CD4-positive, alpha-beta T cell treated with Interleukin-17A for 1 hour (primary cell): ENCODE measurements at places on chromosomes 2 and 18.

DNA sequence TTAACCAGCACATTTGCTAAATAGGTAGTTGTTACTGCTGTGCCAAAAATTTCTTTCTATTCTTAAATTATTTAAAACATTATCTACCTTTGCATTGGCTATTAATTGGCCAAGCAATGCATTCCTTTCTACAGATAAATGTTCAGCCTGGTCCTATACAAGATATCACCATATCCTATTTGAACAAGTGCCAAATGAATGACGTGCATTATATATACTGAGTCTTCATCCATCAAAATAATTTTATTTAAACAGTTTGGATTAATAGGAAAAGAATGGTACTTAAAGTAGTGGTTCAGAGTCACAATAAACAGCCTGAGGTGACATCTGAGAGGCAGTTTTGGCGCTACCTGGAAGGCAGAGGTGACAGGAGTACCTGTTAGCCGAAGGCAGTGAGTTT, 230.1 kb upstream of the EPAS1 start:
- DNase-seq, result no peak

DNA sequence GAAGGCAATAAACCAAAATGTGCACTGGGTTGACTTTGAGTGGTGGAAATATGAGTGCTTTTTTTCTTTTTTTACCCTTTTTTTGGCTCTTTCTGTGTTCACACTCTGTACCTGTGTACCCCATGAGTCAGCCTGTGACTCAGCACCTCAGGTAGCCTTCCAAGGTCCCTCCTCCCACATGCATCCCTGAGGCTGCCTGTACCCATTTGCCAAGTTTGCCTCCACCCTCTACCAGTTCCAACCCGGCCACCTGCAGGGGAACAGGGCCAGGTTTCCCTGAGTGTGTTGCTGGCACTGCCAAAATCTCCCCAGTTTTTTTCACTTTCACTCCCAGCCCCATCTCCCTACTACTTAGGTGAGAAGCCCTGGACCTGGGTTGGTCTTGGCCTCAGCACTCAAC, 14.0 kb downstream of the CXCR1 start:
- no peak for DNase-seq

DNA sequence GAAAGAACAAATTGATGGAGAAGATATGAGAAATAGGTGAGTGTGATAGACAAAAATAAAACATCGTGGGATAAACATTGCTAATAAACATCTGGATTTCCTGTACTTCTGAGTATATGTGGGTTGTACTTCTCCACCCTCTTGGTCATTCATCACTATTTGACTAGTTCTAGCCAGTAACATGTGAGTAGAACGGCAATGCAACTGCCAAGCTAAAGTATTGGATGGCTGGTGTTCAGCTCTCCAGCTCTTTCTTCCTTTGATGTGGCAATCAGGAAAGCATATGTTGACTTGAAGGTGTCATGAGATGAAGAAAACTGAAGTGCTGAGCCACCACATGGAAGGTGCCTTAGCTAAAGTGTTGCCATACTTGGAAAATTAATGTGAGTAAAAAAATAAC, 144.9 kb downstream of the SCG2 start:
- DNase-seq, result no peak

- no peak for DNase-seq
Measured at GRCh38 chr2:208466920-208467298, 60.3 kb downstream of the PTH2R start.

DNA sequence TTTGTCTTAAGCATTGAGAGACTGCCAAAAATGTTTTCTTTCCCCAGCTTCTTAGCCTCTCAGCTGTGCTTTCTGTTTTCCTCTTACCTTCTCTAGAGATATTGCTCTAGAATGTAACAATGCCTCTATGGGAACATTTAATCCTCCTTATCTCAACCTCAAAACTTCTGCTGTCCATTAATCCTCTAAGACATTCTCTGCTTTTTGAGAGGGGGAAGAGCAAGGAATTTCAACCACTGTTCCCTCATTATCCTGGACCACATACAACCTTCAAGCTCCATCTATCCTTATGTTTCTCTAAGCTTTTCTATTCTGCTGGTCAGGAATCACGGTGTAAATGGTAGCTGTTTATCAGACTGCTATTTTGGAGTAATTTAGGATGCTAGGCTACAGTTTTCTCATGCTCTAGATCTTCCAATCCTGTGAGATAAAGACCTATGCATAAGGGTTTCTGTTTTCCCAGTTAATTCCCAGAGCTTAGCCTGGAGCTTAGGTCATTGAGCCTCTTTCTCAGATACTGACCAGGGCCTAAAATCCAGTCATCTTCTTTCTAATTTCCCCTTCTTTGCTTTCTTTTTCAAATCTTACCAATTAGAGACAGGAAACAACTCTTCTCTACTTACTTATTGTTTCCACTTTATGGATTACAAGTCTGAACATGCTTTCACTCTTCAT, 282.0 kb downstream of the CALCRL start:
- no peak for DNase-seq

- DNase-seq, result no peak
Measured at GRCh38 chr18:59323931-59324622, 5.6 kb upstream of the CPLX4 start.

DNA sequence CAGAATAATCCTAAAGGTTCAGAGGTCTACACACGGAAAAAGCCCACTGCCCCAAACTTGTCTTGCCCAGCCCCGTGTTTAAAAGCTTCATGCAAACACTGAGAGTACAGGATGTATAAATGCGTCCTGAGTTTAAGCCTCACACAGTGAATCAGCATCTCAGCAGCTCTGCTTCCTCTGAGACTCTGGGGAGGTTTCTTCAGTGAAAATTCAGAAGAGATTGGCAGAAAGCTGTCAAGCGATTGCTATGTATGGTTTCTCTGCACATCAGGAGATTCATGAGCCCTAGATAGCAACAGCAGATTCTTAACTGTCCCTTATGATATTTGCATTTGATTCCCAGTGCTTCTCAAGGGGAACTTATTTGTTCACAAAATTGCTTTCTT, 27.1 kb downstream of the CRACDL start:
- DNase-seq, result no peak

GRCh38 chr2:513981-514706, 163.1 kb downstream of the TMEM18 start:
- no peak for DNase-seq

DNA sequence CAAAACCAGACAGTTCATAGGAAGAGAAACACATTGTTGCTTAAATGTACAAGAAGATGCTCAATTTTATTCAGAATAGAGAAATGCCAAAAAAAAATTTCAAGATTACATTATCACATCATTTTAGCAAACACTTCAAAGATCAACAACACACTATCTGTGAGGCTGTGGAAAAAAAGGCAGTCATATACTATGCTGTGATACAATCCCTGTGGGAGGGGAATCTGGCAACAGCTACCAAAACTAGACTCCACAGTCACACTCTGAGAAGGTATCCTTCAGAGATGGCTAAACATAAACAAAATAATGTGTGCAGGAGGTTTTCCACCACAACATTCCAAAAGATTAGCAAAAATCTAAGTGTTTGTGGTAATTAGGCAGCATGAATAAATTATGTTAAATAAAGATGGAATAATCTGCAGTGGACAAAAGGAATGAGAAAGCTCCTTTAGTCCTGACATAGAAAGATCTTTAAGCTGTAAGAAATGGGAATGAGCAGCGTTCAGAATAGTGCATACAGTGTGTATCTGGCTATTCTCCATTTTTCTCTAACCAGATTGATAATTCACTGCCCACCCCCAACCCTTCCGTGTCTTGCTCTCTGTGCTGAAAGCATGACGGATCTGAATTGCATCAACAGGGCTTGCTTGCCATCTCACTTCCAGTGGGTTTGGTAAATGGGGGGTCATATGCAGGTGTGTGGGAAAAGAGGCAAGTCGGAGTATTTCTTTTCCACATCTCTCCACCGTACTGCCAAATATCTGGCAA, 329.6 kb downstream of the MBD2 start:
- DNase-seq, result no peak

GRCh38 chr2:158072361-158072760, 29.3 kb upstream of the UPP2 start:
- DNase-seq, result no peak

- DNase-seq, result no peak
Measured at GRCh38 chr2:118635891-118636290, 211.6 kb downstream of the EN1 start.

GRCh38 chr2:96119389-96119751, 3.0 kb upstream of the ADRA2B start:
- DNase-seq, result no peak

GRCh38 chr18:55000529-55000928, 41.3 kb upstream of the CCDC68 start:
- DNase-seq, result no peak

DNA sequence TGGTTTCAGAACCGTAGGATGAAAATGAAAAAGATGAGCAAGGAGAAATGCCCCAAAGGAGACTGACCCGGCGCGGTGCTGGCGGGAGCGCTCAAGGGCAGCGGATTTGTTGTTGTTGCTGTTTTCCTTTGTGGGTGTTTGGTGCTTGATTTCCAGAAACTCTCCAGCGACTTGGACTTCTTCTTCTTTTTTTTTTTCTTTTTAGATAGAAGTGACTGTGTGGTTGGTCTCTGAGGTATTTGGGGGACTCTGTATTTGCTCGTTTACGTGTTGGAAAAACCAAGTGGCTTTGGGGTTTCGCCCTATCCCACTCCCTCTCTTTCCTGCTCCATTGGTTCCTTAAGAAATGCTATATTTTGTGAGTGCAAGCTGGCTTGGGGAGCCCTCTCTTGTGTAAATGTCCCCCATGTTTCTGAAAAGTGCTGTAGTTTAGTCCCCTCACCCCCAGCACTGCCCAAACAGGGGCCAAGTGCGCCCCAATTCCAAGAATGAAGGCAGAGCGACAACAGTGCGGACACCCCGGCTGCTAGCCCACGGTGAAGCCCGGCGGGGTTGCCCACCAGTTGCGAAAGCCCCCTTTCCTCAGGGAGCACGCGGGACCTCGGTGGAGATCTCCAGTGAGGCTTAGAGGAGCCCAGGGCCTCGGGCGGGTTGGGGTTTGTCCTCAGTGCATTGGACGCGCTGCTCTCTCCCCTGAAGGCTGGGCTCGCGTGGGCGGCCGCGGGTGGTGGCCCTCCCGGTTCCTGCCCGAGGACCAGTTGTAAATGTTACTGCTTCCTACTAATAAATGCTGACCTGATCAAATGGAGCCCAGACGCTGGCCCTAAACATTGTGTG, 1.8 kb downstream of the HOXD9 start:
- no peak for DNase-seq

DNA sequence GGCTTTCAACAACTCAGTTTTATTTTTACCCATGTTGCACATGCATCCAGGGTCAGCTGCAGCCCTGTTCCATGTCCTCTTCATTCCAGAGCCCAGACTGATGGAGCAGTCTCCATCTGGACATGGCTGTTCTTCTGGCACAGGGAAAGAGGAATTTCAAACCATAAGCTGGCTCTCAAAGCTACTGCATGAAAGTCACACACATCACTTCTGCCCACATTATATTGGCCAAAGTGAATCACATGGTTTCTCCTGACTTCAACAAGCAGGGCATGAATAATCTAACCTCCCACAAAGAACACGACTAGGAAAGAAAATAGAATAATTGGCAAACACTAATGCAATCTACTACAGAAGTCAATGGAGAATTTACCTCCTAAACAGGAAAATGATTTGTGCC, 94.2 kb downstream of the FTCDNL1 start:
- no peak for DNase-seq
